ENCODE measurements at places on chromosomes 12 and 14.

- DNase-seq, result no peak
These were observed 459.2 kb downstream of the RAD51B start for GRCh38 chr14:68278576-68279436.

DNA sequence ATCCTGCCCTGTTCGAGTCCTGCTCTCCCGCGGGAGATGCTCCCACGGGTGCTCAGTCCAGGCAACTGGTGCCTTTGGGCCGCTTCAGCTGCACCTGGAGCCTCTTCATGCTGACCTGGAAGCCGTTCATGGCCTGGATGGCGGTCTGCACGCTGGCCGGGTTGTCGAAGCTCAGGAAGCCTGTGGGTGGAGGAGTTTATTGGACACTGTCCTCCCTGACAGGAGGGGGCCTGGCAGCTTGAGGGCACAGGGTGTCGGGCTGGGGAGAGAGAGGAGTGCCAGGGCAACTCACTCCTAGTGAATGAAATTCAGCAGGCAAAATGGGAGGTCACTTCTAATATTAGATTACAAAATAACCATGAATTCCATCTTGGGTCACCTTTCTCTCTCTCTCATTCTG lies 9.3 kb upstream of the NFYB start:
- no peak for DNase-seq

DNA sequence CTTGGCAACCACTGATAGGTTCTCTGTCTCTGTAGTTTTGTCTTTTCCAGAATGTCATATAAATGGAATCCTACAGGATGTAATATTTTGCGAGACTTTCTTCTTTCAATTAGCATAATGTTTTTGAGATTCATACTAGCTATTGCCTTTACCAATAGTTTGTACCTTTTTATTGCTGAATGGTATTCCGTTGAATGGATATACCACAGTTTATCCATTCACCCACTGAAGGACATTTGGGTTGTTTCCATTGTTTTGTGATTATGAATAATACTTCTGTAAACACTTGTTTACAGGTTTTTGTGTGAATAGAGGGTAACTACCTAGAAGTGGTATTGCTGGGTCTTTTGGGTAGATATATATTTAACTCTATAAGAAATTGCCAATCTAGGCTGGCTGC lies 26.3 kb downstream of the GLT8D2 start:
- no peak for DNase-seq

- DNase-seq, result no peak
These were observed 1454.6 kb downstream of the AACS start for GRCh38 chr12:126519833-126520232.

- no peak for DNase-seq
These were observed 137.1 kb downstream of the MON2 start for GRCh38 chr12:62603811-62604098.

DNA sequence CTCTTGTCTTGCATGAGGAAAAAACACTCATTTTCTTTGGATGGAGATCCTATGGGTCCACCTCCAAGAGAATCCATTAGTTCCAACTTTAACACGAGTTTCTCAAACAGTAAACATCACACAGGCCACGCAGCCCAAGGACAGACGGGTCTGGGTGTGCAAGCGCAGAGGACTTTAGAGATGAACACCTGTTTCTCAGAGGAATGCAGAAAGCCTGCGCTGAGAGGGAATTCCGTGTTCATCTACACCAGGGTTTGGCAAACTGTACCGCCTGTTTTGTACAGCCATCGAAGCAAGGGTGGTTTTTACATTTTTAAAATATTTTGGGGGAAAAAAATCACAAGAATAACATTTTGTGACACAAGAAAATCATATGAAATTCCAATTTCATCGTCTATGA lies 79.4 kb downstream of the RBM19 start:
- DNase-seq, result no peak

DNA sequence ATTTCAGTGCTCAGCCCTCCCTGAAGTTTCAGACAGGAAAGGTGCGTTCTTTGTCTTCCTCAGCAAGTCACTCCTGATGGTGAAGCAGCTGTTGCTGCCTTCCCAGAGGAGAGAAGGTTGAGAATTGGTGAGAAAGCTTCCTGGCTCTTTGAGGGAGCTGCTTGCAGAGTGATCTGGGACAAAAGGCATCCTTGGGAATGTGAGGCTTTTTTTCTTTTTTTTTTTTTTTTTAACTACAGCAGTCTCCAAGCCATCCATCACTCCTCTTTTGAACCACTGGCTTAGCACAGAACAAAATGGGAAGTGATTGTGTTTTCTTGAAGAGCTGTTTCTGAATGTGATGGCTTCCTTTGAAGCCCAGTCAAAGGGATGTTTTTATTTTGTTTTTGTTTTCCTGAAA lies 120.4 kb upstream of the LRIG3 start:
- DNase-seq, result no peak

- peak; percentile 3 for DNase-seq
These were observed 1086.5 kb downstream of the SLC6A15 start for GRCh38 chr12:83826112-83826511.

DNA sequence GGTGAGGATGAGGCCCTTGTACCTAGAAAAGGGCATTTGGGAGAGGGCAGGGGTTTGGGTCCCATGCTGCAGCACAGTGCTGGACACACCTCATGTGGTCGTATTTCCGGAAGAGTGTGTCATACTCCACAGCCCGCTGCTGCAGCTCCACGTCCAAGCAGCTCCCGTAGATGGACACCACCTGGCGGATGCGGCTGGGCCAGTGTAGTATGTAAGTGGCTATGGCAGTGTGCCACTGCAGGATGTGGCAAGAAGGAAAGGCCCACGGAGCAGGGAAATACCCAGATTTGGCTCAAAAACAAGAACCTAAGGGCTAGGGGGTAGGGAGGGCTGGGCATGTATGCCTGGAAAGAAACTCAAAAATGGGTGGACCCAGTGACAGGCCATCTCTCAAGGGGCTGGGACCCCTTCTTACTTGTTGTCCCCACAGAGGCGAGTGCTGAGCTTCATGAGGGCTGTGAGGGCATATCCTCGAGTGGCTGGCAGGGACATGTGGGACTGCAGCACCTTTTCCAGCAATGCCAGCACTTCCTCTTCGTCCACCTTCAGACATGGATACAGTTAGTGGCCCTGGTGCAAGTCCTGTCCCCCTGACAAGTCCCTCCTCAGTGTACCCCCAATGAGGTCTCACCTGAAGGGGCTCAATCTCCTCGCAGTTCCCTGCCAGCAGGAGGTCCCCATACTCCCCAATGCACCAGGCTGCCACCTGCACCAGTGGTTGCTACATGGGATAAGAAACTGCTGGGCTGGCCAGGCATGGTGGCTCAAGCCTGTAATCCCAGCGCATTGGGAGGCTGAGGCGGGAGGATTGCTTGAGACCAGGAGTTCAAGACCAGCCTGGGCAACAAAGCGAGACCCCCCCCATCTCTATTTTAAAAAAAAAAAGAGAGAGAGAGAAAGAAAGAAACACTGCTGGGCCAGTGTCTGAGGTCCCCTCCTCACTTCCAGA lies 5.4 kb downstream of the AP1G2 start:
- DNase-seq, result no peak

GRCh38 chr12:88960213-88960878 lies 380.1 kb upstream of the KITLG start:
- no peak for DNase-seq

DNA sequence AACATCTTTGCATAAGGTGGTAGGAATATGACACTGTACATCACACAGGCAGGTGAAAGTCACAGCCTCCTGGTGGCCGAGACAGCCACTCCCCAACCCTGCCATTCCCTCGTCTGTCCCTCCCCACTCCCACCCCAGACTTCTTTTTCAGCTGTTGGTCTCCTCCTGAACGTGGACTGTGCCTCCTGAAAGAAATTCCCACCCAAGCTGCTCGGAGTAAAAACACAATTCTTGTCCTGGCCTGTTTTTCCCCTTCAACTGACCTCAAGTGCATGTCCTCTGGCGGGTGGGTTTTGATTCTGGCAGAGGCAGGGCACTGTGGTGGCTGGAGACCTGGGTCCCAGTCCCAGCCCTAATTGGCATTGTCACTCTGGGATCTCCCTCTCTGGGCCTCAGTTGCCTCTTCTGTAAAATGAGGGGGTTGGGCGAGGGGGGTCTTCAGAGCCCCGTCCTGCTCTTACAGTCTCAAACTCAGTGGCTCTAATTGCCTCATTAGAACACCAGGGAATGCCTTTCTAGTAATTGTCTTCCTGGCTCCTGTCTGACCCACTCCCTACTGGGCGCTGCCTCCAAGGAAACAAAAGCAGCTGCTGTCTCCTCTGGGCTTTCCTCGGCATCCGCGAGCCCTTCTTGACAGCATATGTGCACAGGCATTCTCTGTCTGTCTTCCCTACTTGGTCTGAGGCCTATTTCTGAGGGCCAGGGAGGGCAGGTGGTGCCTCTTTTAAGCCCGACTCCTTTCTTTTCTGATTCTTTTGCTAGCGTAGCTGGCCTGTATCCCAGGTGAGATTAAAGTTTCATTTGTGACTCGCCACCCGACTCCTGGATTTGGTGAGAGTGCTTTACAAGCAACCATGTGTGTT lies 186.6 kb upstream of the RMST start:
- no peak for DNase-seq

DNA sequence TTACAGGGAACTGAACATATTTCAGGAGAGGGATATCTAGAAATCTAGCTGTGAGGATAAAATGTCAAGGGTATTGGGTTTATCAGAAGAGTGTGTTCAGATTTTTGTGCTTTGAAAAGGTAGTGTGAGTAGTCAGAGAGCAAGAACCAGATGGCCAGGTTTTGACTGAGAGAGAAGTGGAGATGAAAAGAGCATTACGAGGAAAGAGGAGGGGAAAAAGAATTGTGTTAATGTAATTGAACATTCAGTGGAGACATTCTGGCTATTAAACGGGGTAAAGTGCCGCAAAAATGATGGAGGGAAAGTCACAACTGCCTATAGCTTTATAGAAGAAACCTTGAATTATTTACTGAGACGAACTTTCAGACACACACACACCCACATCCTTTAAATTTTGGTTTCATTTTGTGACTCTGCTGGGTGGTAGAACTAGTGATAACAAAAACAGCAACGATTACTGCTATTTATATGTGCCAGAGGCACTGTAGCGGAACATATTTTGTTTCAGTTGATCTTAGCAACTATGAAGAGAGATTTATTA lies 213.6 kb downstream of the ERC1 start:
- peak; percentile 51 for DNase-seq

- no peak for DNase-seq
These were observed 206.9 kb upstream of the AMIGO2 start for GRCh38 chr12:47286676-47287075.

DNA sequence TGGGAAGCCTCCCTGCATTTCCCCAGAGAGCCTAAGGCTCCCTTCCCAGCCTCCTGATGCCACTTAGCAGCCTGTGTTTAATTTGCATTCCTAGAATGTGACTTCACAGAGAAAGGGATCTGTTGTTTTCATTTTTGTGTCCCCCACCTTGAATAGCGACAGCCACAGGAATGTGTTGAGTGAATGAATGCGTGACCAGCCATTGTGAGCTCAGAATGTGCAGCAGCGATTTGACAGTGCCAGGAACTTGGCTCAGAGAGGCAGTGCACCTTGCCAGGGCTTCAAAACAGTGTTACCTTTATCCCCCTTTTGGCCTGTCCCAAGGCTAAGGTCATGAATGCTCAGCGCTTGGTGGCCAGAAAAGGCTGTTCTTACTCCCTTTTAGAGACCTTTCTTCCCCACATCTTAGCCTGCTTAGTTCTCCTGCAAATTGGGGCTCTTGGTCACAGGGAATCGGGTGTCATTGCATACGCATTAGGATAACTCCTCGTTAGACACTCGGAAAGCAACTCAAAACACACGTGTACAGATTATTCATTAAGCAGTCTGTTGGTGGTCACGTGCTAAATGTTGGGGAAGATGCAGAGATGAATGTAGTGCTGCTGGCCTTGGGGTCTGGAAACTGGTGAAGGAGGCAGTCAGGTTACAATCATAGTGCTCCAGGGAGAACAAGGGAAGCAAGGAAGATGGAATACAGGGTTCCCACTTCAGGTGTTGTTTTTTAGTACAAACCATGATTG lies 9.8 kb downstream of the NTF3 start:
- DNase-seq, result no peak

DNA sequence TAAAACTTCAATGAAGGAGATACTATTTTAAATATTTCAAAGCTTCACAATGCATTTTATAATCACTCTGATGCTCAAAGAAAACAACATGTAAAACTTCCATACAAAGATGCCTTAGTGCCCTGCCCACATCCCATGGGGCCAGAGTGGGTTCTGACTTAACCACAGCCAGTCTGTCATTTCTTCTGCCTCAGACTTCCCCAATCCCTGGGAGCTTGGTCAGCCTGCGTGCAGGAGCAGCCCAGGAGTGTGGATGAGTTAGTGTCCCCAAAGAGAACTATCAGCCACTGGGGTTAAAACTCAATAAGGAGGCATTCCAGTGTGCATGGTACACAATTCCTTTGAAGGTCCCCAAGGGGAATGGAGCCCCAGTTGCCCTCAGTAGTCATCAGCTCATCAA lies 100.3 kb downstream of the PTCSC3 start:
- no peak for DNase-seq

GRCh38 chr14:93276031-93276716 lies 56.7 kb downstream of the BTBD7 start:
- no peak for DNase-seq

GRCh38 chr14:31951638-31951964 lies 125.5 kb upstream of the ARHGAP5 start:
- DNase-seq, result no peak

GRCh38 chr12:21169878-21170472 lies 39.0 kb downstream of the SLCO1B1 start:
- DNase-seq, result peak; percentile 34

- DNase-seq, result peak; percentile 78
These were observed 4.4 kb downstream of the KMT5A start for GRCh38 chr12:123388177-123388950.

DNA sequence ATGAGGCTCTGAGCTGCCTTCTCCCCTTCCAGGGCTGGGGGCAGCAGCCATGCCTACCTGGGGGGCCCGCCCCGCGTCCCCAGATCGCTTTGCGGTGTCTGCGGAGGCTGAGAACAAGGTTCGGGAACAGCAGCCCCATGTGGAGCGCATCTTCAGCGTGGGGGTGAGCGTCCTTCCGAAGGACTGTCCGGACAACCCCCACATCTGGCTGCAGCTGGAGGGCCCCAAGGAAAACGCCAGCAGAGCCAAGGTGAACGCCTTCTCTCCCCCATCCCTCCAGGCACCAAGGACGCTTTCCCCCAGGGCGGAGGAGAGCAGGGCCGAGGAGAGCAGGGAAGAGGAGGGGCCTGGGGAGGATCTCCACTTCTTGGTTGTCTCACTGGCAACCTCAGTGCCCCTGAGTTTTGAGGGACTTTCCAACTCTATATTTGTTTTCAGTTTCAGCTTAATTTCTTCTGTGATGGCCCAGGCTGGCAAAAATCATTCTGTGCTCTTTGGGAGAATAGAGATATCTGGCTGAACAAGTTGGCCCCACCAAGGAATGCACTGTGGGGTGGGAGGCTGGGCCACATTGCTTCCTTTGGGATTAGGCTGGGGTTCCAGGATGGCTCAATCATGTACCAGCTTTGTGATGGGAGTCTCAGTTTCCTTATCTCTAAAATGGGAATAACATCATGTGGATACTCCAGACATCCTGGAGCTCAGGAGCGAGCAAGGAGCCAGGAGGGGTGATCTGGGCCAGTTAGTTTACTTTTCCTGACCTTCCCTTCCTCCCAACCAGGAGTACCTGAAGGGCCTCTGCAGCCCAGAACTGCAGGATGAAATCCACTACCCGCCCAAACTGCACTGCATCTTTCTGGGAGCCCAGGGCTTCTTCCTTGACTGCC lies 1.2 kb downstream of the KHNYN start:
- peak; percentile 73 for DNase-seq
